Fibroblast of skin of back (primary cell): ENCODE measurements at places on chromosomes 6 and 20.

GRCh38 chr20:10924644-10925201 is 250.9 kb upstream of the JAG1 start:
- DNase-seq, result peak; percentile 93

- DNase-seq, result no peak
Measured at GRCh38 chr20:61623451-61623850, 371.4 kb downstream of the CDH4 start.

DNA sequence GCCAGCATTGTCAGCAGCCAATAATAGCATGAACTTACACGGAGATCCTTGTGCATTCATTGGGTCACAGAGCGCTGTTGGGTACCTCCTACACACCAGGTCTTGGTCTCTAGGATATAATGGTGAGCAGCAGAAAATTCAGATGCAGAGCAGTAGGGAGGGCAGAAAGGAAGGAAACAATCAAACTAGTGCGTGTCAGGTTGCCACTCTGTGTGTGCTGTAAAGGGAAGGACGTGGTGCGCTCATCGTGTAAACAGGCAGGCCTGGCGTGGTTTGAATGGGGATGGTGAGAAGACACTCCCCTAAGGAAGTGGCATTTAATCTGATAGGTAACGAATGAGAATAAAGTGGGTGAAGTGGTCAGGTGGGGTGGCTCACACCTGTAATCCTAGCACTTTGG is 336.4 kb downstream of the CDH26 start:
- DNase-seq, result no peak

DNA sequence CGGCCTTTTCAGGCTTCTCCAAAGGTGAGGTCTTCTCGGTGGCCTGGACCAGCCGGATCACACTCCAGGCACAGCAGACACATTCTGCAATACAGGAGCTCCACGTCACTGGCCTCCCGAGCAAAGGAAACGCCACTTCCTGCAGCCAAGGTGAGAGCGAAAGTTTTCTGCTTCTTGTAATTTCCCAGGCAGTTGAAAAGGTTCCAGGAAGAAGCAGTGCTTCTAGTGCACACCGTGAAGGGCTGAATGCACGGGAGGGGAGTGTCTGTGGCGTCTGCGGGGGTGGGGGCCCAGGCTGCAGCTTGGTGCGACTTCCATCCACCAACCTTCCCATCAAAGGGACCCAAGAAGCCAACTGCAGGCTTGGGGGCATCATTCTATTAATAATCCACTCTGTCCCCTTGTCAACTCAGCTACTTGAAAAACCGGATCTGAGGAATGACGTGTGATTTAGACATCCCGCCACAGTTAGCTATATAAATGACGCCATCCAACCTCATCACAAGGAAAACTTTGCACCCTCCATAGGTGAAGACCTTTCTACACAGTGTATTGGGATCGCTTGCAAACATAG is 61.1 kb downstream of the NFATC2 start:
- no peak for DNase-seq

- DNase-seq, result no peak
Measured at GRCh38 chr6:3138341-3138740, 19.0 kb downstream of the TUBB2A start.

- peak; percentile 81 for DNase-seq
Measured at GRCh38 chr6:31651602-31652191, 764 bp downstream of the BAG6 start.

GRCh38 chr6:4603856-4604369 is 172.3 kb upstream of the CDYL start:
- peak; percentile 68 for DNase-seq

- no peak for DNase-seq
Measured at GRCh38 chr6:55250400-55250799, 76.1 kb downstream of the HCRTR2 start.

DNA sequence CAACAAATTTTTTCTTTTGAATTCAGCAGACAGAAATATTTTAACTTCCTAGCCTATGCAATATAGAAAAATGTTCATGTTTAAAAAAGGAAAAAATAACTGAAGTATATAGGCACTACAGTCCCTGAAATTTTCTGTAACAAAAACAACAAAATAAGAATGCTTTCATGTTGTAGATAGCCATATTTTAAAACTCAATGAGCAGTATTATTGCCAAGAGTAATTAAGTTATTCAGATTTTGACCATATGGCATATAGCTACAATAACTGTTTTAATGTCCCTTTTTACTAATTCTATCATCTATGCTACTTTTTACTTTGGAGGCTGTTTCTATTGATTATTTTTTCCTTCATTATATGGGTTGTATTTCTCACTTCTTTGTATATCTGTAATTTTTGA is 283.3 kb upstream of the RIMS1 start:
- no peak for DNase-seq

DNA sequence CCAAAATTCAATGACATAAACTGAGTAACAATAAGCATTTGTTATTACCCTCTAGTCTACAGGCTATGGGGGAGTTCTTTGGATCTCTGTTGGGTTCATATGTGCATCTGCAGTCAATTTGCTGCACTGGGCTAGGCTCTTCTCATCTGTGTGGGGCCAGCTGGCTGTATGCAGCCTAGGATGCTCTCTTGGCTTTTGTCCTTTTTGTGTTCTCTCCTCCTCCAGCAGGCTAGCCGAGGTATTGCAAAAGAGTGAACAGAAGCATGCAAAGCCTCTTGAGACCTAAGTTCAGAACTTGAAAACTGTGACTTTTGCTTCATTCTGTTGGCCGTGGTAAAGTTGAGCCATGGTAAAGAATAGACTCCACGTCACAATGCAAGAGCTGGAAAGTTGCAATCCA is 62.8 kb upstream of the FOXO3 start:
- DNase-seq, result peak; percentile 31

GRCh38 chr20:35172434-35172806 is 548 bp downstream of the PROCR start:
- DNase-seq, result no peak

DNA sequence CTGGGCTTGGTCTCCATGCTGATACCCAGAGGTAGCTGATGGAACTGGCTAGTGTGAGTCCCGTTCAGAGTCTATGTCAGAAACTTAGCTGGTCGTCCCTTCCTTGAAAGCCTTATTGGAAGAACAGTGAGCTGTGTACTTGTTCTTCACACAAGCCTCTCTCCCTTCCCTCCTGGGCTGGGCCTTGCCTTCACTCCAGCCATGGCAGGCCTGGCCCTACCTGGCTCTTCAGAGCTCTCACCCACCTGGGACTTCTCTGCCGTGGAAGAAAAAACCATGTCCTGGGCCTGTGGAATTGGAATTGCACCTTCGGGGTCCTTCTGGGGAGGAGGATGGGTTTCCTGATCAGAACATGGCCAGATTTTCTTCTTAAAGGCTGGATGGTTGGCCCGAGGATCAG is 20.3 kb upstream of the ZNF831 start:
- no peak for DNase-seq

DNA sequence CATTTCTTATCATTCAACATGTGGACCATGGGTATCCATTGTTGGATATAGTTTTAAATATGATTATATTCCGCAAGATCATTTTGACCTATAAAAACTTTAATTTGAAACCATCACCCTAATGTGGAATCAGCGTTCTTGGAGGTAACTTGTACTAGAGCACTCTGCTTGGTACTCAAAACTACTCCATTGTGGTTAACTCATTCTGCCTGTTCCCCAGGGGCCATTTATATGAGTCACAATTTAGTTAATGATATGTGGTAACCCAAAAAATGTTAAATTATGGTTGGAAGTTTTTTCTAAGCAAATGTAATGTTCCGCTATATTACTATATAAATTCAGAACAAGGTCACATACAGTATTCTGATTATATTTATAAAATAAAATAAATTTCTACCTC is 109.3 kb downstream of the TRDN start:
- DNase-seq, result peak; percentile 8

GRCh38 chr20:62797671-62798532 is 1.6 kb downstream of the MRGBP start:
- no peak for DNase-seq

GRCh38 chr6:133590814-133591213 is 298.1 kb upstream of the TCF21 start:
- DNase-seq, result peak; percentile 38

DNA sequence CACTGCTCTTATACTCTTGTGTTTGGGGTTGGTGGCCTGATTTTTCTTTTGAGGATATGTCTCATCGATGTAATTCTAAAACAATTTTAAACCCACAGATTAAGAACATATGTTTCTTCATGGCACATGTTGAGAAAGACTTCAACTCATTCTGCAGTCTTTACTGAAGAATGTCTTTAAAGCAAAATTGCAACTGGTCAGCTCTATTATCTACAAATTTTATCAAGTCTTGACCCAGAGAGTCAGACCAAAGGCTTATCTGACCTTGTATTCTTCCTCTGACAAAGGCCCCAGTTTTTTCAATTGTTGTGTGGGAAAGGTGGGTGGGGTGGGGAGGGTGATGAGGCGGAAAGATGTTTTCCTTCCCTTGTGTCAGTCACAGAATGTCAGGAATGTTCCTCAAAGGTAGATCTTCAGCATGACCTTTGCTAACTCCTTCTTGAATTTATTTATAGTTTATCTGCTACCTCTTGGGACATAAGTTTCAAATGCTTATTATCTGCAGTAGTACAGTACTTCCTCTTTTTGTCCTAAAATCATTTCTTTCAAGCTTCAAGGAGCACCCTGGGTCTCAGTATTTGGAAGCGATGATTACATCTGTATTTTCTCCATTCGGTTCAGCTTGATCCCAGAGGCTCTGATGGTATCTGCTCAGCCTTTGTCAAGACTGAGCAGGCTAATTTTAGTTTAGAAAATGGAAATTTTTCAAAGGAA is 63.2 kb upstream of the TIAM2 start:
- DNase-seq, result peak; percentile 80

- DNase-seq, result no peak
Measured at GRCh38 chr20:23283096-23283850, 67.3 kb upstream of the NXT1 start.

- DNase-seq, result no peak
Measured at GRCh38 chr20:46485431-46485830, 27.9 kb downstream of the ZNF334 start.

- DNase-seq, result no peak
Measured at GRCh38 chr20:59219211-59219610, 55.6 kb downstream of the ZNF831 start.

- DNase-seq, result no peak
Measured at GRCh38 chr6:38432079-38432478, 207.7 kb downstream of the BTBD9 start.

DNA sequence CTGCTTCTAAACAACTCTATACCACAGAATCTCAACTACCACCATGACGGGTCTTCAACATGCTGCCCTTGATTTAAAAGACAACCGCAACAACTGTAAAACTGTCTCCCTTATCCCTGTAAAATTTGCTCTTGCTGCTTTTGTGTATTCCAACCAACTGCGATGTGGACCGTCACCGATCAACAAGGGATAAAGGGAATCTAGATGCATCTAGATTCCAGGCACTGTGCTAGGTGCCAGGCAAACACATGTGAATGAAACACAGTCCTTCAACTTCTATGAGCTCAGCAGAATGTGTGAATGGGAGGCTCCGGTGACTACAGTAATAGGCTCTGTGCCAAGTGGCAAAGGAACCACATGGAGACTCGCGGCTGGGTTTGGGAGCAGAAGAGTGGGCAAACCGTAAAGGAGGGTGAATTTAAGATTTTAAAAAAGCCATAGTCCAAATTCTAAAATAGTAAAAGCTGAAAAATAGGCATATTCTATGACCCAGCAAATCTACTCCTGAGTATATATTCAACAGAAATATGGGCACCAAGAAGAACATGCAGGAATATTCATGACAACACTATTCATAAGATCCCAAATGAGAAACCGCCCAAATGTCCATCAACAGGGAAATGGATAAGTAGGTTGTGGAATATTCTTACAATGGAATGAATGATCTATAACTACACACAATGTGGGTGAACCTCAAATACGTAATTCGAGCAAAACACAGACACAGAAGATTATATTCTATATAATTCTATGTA is 3.7 kb upstream of the PRND start:
- no peak for DNase-seq

GRCh38 chr6:28225056-28225834 is at the start of gene ZSCAN9:
TSS of gene ZSCAN9 (plus strand) at chr6:28225275. CDS start at chr6:28227085, 1,810 bp downstream.
- peak; percentile 86 for DNase-seq

DNA sequence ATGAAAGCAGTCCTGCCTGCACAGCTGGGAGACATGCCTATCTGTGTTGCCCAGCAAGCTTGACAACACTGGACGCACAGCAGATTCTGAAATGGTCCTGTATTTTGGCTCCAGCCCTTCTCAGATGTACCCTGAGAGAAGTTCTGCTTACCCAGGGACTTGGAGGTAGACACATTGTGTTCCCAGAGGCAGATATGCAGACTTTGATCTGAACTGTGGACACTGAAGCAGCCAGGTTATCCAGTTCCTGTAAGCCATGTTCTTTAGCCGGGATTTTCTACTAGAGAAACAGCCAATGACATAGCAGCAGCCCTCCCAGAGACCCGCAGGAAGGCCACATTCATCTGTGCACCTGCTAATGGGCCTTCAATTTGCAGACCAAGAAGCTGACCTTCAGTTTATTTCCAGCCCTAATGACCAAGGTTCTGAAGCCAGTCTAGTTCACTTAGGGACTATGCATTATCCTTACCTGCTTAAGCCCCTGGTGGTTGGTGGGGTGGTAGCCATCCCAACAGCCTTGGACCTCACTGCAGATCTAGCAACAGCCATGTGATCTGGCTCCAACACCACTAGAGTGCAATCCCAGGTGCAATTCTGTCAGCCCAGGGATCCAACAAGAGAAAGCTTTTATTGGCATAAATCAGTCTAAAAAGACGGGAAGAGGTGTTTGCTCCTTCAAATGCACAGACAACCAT is 134.2 kb downstream of the MEI4 start:
- no peak for DNase-seq
